T-helper 17 cell (primary cell): ENCODE measurements at places on chromosomes 11 and 22.

DNA sequence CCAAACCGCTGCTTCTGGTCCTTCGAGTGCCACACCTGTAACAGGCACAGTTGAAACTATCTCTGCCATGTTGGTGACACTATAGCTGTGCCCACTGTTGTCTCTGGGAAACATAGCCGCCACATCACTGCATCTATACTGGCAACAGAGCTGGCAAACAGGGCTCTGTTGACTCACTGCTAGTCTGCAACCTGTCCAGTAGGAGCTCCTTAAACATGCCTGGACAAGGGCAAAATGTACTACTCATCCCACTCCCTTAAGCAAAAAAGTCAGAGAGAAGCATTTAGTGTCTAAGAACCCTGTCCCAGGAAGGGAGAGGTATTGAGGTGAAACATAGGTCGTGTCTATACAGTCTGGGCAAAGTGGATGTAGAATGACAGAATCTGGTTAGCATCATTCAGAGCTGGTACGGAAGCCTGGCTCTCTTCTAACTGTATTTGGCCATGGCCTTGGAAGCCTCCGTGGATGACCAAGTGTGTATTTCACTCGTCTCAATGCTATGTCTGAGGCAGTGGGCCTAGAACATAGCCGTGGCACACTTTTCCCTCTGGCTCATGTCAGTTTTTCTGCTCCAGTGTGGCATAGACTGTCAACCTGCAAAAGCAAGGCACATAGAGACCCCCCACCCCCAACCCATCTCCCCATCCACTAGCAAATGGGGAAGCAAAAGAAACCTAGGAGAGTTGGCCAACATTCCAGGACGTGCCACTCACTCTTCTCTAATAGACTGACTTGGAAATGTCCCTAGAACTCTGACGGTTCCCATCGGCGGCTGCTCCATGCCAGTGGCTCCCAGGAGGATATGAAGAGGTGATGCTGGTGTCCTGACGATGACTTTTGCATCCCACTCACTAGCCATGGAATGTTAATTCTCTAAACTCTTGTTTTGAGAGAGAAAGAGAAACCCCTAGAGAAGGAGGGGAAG, 21.4 kb upstream of the PISD start:
- no peak for DNase-seq

- no peak for DNase-seq
Observed at GRCh38 chr11:47305734-47306483, 36.0 kb downstream of the MADD start.

DNA sequence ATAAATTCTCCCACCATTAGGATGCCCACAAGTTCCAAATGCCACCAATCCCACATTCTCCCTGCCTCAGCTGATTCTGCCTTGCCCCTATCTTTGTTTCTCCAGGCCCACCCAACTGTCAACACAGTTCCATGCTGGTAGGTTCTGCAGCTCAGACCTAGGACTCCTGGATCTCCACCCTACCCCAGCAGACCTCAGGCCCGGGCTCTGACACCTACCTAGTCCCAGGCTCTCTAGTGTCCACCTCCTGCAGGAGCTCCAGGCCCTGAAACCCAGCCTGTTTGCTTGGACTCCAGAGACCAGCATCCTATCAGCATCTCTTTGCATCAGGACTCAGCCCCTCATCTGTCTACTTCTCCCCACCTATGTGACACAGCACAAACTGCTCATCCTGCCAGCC, 86.5 kb downstream of the PDE2A start:
- DNase-seq: no peak

- no peak for DNase-seq
Observed at GRCh38 chr11:33315822-33316221, 58.6 kb downstream of the HIPK3 start.
